A549 treated with ZK216348 at 1 μM for 4 hours (cell line): ENCODE measurements at places on chromosomes 5 and 9. TPM values are rescaled to one million over a fixed set of nuclear protein-coding genes. Genes with fewer than 3 reads are reported as not detected.

The FBP2 gene
- 0.11 TPM in 1 of 5 replicates, not detected in the others for total RNA-seq

The ARL14EPL gene
- total RNA-seq, result 0.18 to 0.33 TPM (median 0.18 TPM) in 3 of 5 replicates, not detected in the others

The ADGRD2 gene
- not detected in 5 replicates for total RNA-seq

The PCDHGA1 gene
- 0.22 to 0.40 TPM (median 0.30 TPM) in 5 replicates for total RNA-seq
